Stimulated activated CD4-positive, alpha-beta T cell treated with anti-CD3 and anti-CD28 coated beads, Interleukin-2, amount 100 ng/mL, for 4 hours (primary cell): ENCODE measurements at places on chromosomes 1 and 21.
A peak's percentile ranks its signal among the peaks of the same experiment; 100 is the strongest.

GRCh38 chr1:167529829-167530474, 11.6 kb upstream of the CD247 start:
- no peak for DNase-seq

DNA sequence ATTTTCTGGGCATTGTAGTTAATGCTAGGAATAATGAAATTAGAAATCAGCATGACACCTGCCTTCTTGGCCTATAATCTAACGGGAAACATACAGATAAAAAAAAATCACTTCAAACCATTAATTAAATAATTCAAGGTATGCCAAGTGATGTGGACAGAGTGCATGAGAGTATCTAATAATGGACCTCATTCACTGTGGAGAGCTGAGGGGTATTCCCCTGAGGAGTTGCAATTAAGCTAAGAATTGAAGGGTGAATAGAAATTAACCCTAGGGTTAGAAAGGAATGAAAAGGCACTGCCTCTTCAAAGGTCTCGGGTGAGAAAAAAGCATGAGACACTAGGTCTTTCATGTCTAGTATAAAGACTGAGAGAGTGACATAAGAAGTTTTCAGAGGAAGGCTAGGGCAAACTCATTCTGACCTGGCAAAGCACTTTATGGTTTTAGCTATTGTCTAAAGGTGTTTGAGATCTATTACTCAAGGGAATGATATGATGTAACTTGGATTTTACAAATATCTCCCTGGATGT, 466.1 kb downstream of the KCNT2 start:
- DNase-seq: no peak

DNA sequence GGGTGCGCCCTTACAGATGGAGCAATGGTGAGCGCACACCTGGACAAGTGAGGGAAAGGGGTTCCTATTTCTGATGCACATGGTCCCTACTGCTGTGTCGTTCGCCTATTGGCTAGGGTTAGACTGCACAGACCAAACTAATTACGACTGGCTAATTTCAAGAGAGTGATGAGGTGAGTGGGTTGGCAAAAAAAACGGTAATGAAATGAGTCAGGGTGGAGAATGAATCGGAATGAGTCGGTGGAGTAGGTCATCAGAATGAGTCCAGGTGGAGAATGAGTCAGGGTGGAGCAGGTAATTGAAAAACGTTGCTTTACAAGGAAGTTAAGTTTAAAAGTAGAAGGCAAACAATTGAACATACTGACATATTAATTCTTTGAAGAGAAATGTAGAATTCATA, 79.8 kb downstream of the WDR4 start:
- DNase-seq: no peak

- DNase-seq: no peak
Observed at GRCh38 chr1:224998185-224998584, 68.7 kb downstream of the DNAH14 start.

DNA sequence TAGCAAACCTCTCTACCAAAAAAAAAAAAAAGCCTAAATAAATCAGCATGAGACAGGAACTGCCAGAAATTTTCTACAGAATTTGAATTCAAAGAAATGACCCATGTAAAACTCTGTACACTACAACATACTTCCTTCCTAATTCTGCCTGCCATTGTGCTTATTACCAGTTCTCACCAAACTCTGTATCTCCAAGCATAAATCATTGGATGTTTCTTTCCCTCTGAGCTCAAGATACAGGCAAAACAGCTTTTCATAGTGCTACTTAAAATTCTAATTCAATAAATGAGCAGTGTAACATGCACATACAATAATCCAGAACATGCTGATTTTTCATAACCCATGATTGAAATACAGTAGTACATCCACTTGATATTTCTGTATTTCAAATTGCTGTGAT, 87.0 kb downstream of the EIF4G3 start:
- DNase-seq: no peak

DNA sequence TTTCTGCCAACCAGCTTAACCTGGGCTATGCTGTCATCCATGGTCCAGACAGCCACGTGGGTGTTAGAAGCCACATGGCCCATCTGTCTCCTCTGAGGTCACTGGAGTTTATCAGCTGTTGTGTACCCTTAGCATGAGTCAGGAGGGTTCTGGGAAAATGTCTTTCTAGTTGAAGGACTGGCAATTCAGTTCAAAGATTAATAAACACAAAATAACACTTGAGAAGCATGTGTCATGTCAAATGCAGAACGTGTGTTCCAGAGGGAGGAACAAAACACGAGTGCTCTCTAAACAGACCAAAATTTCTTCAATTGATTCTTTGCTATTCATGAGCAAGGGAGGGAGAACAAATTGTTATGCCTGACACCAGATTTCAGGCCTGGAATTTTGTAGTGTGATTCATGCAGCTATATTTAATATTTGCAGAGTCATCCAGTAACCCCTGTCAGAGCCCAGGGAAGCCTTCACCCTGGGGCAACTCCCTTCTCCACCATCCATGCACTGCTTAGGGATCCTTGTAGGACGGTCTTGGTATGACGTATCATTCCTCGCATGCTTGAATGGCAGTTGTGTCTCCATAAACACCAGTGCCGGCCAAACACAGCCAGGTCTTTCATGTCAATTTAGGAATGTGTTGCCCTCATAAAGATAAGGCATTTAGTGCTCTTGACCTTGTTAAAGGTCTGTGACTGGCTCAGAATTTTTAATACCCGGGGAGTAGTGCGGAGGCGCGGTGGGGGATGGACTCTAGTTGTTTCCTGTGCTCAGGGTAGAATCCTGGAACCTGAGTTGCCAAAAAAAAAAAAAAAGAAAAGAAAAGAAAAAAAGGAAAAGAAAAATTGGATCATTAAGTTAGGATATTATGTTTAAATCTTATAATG, 27.7 kb upstream of the DYRK1A start:
- no peak for DNase-seq

DNA sequence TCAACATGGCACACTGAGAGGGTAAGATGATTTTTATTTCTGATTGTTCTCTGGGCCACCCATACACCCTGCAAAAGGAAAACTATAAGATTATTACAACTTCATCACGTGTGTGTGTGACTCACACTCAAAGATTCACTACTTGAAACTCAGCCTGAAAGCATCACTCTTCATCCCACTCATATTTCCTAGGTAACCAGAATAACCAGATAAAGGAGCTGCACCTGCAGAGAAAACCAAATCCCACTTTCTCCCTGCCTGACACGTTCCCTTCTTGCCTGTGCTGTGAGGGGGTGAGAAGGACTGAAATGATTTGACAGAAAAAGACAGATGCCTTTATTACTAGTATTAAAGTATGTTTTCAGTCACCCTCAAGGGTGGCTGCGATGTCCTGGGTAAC, 131.6 kb downstream of the TGFBR3 start:
- DNase-seq: peak; percentile 4

DNA sequence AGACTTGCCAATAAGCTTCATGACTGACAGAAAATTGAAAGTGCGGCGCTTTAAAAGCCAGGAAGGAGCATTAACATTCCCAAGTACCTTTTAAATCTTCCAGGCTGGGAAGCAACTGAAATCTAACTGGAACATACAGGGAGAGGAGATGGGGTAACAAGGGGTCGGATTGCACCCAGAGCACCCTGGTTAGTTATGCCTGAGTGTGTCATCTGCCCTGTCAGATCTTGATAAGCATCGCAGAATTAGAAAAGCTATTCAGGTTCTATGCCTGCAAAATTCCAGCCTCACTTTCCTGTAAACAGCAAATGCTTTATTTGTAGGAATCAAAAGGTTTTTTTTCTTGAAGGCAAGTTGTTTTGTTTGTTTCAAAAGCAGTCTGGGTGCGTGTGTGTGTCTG, 58.5 kb downstream of the SERBP1 start:
- DNase-seq: no peak

- peak; percentile 3 for DNase-seq
Observed at GRCh38 chr1:240575981-240576662, 35.8 kb downstream of the GREM2 start.

- DNase-seq: no peak
Observed at GRCh38 chr21:41861987-41862386, 17.2 kb downstream of the PRDM15 start.

- no peak for DNase-seq
Observed at GRCh38 chr1:19373211-19374082, 61.3 kb downstream of the SLC66A1 start.

DNA sequence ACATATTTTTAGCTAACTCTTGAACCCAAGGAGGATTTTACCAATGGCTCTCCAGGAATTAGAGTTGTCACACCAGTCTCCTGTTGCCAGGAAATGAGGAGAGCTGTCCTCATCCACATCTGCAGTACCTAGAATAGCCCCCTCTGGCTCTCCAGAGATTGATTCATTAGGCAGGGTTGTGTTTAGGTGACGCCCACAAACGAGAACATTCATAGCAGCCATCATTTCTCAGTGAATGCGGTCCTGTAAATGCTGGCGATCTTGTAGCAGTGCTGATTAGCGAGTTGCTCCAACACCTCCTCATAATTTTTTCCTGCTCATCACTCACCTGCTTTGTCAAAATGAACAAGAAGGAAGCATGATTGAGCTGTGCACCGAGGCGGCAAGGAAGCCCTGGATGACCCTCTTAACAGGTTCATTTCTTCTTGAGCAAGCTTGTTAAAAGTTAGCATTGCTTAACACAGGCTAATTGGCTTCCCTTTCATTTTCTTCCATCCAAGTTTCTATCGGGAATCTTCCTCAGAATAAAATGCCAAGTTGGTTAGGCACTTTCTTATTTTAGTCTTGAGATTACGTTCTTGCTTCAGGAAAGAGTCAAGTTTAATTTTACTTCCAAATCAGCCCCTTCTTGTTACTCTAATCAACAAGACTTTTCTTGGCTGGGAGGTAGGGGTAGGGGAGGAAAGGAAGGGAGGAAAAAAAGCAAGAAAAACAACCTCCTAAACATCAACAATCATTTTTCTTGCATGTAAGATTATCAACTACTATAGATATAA, 16.5 kb upstream of the KLHDC8A start:
- no peak for DNase-seq

DNA sequence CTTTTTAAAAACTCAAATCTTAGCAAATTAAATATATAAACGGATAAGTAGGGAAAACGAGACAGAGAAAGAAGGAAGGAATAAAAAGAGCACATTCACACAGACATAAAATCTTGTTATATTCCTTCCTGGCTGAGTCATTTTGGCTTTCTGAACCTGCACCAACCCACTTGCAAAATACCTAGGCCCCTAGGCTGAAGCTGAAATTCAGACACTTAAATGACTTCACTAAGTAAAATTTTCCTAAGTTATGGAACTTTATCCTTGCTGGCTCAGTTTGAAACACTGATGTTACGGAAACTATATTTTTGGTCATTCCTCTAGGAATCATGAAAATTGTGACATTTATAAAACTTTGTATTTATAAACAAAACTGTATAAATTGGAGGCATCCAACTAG, 462.8 kb upstream of the NFIA start:
- DNase-seq: no peak

- no peak for DNase-seq
Observed at GRCh38 chr1:155932487-155932886, 1.7 kb downstream of the KHDC4 start.

DNA sequence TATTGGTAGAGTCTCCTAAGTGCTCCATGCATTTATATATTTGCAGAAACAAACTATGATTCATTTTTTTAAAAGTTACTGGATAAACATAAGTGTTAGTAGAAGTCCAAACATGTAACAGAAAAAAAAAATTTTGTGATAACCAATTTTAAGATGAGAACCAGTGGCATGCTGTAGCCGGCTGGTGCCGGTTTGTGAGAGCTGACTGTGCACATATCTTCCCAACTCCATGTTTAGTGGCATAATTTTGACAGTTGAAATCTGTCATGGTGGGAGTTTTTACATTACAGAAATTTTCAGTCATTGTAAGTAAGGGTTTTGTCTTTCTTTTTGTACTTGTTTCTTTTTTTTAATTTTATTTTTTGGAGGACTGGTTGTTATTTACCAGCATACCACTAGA, 141.2 kb downstream of the TTLL7 start:
- DNase-seq: no peak

GRCh38 chr1:202642619-202643291, 67.5 kb downstream of the SYT2 start:
- no peak for DNase-seq

DNA sequence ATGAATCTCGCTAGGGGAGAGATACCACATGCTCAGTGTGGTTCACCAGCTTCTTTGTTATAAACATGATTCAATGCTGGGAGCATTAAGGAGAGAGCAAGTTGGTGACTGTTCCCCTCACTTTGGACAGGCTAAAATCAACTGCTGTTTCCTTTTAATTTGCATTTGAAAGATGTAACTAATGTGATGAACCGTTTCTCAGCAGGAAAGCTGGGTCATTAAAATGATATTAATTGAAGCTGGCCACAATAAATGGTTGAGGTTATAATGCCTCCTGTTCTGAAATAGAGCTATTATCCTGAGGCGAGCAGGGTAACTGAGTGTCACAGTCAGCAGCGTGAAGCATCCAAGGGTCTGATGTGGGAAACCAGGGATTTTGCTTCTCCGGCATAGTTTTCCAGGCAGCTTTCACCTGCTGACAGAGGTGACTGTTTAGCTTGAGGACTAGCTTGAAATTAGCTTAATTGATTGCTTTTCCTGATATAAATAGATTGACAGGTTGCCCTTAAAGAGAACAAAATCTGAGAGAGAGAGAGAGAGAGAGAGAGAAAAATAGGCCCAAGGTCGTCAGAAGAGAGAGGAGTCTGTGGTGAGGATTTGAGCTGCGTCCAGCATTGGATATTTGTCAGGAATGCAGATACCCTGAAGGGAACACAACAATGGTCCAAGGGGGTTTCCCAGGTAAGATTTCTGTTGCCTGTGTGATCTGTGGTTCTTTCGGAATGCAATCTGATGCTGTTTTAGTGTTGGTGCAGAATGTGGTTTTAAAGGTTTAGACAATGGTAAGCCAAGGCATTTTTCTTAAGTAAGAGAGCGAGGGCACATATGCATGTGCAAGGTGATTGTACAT, 209.7 kb downstream of the PATJ start:
- DNase-seq: no peak
